ENCODE measurements at places on chromosomes 6 and 20. TPM values are rescaled to one million over a fixed set of nuclear protein-coding genes. Genes with fewer than 3 reads are reported as not detected.

The BPIFB4 gene
- not detected for total RNA-seq

- DNase-seq, result no peak
Measured at GRCh38 chr6:43903739-43904290, 133.8 kb downstream of the VEGFA start.

GRCh38 chr6:132063738-132064137 lies 112.6 kb upstream of the CCN2 start:
- peak; percentile 86 for DNase-seq

GRCh38 chr6:144662812-144663365 lies 377.8 kb downstream of the UTRN start:
- DNase-seq, result peak; percentile 62

DNA sequence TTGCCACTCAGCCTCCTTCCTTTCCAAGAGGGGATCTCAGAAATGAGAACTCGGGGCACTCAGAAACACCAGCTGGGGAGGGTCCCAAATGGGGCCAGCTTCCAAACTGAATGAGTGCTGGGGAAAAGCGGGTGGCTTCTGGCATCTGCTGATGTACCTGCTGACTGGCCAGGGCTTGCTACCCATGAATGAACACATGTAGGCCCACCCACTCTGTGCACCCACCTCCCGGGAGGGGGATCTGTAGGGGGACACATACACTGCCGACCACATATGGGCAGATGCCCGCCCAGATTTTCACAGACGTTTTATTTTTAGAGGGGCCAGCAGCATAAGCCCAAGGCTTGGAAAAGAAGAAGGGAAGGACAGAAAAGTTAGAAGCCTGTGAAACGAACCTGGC lies 231.9 kb upstream of the RNF24 start:
- DNase-seq, result no peak

The PBOV1 gene
- total RNA-seq, result not detected

GRCh38 chr6:93644611-93645010 lies 225.3 kb upstream of the EPHA7 start:
- DNase-seq, result peak; percentile 1

The TRIM15 gene
- total RNA-seq, result not detected

The CNR1 gene
- under 0.01 TPM for total RNA-seq

The POU5F1 gene
- 1.3 TPM for total RNA-seq

- DNase-seq, result no peak
Measured at GRCh38 chr6:163655217-163656121, 241.0 kb downstream of the QKI start.

DNA sequence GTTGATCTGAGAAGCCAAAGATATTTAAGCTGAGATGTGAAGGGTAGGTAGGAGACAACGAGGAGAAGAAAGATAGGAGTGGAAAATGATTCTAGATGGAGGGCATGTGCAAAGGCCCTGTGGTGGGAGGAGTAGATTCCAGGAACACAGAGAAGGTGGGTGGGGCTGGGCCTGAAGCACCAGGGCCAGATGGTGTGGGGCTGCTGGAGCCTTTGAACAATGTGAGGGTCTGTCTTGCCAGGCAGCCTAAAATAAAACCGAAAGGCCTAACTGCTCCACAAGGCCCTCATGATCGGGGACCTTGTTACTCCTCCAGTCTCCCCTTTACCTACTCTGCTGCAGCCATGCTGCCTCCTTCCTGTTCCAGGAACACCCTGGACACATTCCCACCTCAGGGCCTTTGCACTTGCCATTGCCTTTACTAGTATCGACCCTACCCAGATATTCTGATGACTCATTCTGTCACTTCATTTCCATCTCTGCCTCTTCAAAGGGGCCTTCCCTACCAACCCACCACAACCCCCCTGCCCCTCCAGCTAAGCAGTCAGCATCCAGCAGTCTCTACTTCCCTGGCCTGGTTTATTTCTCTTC lies 20.0 kb downstream of the FAM110A start:
- DNase-seq, result no peak

GRCh38 chr20:48629069-48629959 lies 198.5 kb downstream of the PREX1 start:
- no peak for DNase-seq

DNA sequence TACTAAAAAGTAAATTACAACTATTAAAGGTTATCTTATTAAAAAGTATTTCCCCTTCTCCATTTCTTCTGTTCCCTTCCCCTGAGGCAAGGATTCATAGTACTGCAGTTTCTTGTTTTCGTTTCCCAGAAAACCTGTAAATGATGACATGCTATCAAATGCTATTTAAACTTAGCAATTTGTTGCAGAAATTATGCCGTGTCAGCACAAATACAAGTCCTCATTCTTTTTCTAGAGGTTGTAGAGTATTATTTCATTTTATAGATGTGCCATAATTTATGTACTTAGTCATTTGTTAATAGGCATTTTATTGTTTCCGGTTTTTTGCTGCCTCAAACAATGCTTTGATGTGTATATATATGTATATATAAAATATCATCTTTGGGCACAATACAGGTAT lies 268.4 kb downstream of the PLCB1 start:
- no peak for DNase-seq

GRCh38 chr20:47778398-47779354 lies 6.6 kb downstream of the SULF2 start:
- DNase-seq, result no peak

- DNase-seq, result no peak
Measured at GRCh38 chr6:82711105-82711827, 347.6 kb downstream of the TPBG start.

- no peak for DNase-seq
Measured at GRCh38 chr20:35627121-35627520, 11.5 kb downstream of the SPAG4 start.

DNA sequence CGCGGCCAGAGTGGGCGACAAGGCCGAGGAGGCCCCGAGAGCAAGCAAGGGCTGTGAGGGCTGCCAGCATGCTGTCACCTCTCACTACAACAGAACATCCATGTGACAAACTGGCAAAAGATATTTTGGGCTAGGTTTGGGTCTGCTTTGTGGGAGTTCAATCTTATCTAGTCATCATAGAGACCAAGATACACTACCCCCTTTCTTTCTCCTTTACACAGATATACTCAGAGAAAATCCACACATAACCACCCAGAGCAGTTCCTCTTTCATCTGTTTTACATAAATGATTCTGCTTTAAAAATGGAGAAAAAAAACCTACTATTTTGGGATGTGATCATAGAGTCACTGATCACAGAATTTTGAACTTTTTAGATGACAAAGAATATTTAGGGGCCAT lies 16.8 kb downstream of the SOX4 start:
- no peak for DNase-seq

DNA sequence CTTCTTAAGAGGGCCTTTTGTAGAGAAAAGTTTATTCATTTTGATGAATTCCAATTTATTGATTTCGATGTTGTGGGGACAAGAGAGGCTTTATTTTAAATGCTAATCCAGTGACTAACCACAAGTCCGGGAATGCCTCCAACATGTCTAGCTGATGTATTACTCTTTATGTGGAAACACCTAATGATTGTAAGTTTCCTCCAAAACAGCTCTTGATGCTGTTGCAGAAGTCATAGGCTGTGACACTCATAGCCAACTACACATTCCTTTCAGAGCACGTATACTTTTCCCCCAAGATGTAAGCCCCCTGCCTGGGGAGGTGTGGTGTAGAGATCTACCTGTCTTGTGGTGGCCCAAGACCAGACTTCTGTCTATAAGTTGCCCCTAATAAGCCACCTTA lies 61.3 kb upstream of the RNF24 start:
- DNase-seq, result peak; percentile 66

- DNase-seq, result no peak
Measured at GRCh38 chr6:145532361-145532760, 203.0 kb downstream of the EPM2A start.

The CD24 gene
- 1,344 TPM for total RNA-seq

DNA sequence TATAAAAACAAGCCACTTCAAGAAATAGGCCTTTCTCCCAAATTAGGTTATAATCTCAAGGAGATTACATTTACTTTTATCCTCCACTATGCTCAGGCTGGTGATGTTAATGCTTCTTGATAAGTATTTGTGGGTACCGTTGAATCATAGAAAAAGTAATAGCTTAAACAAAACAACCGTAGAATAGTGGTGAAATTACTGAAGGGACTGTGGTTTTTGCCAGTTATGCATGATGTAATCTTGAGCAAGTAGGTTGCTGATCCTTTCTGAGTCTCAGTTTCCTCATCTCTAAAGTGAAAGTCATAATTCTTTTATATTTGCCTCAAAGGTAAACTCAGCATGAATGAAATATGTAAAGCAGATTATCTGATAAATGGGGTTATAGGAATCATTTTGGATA lies 187.3 kb upstream of the JAG1 start:
- DNase-seq, result peak; percentile 93

DNA sequence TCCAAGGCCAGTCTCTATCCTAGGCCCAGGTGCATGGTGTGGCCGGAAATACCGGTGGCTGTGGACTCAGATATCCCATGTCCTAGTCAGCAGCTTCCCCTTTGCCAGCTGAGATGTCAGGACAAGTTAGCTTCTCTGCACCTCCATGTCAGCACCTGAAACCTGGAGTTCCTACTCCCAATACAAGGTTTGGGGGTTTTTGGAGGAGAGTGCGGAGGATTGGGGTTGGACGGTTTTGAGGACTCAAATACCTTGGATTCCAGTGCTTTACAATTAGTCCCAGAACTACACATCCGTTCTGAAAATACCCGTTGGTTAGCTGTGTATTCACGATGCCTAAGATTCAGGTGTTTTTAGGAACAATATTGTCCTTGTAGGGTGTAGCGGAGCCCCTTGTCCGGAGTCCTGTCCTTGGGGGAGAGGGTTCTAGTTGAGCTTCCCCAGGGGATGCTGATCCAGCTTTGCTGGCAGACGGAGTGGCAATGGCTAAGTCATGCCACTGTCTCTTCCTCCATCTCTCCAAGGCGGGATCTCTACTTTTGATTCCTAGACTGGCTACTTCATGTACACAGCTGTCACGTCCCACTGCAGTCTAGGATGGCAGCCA lies 45.0 kb downstream of the ADNP start:
- DNase-seq, result peak; percentile 28

- peak; percentile 98 for DNase-seq
Measured at GRCh38 chr6:37242429-37243052, 15.0 kb upstream of the TBC1D22B start.

DNA sequence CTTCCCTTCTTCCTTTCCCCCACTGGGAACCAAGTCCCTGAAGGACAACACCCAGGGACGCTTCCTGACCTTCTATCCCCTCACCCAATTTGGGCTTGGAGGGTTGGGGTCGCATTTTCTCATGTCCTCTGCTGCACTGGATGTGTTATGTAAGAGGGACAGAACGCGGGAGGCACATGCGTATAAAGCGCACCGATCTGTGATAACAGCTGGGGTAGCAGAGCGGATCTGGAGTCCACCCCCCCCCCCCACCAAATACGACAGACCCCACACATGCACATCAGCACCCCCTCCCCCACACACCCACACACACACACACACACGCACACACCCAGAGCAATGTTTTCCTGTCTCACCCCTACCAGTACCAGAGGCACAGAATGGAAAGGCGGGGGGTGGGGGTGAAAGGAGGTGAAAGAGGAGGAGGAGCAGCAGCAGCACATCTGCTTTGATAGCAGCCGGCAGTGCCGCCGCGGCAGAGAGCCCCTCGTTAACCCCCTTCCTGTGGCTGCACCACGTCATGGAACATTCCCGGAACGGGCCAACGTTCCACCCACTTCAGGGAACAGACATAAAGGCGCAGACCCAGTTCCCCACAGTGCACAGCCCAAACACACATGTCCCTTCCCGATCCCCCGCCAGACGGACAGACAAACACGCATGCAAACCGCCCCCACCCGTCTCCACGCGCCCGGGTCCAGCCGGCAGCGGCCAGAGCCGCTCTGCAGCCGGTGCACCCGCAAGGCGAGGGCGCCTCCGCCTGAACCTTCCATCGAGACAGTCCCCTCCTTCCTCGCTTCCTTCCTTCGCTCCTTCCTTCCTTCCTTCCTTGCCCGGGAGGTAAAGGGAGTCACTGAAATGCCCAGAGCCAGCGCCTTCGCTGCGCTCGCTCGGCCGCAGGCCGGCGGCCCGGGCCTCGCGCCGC lies 590 bp downstream of the HIVEP2 start:
- peak; percentile 50 for DNase-seq

The CHD6 gene
- total RNA-seq, result 10.8 TPM

- DNase-seq, result no peak
Measured at GRCh38 chr6:127900935-127901334, at the start of gene THEMIS. Gene THEMIS (minus strand): TSS chr6:127901058. CDS start chr6:127900932, 126 bp downstream.

GRCh38 chr20:63483834-63484233 lies 11.4 kb upstream of the KCNQ2 start:
- no peak for DNase-seq

The XKR7 gene
- total RNA-seq, result not detected

DNA sequence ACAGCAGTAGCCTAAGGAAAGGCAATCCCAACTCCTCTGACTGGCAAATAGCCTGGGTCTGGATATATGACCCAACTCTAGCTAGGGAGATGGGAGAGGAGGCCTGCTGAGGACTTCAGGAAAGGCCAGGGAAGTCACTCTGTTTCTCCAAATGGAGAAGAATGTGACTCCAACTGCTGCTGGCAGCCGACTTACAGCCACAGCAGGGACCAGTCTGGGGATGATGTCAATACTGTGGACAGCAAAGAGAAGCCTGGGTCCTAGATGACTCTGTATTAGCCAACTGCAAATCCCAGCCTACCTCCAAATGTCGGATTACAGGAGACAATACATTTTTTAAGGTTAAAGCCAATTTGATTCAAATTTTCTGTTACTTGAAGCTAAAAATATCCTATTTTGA lies 232.6 kb downstream of the FOXC1 start:
- DNase-seq, result no peak

The TPBG gene
- 120 TPM for total RNA-seq

DNA sequence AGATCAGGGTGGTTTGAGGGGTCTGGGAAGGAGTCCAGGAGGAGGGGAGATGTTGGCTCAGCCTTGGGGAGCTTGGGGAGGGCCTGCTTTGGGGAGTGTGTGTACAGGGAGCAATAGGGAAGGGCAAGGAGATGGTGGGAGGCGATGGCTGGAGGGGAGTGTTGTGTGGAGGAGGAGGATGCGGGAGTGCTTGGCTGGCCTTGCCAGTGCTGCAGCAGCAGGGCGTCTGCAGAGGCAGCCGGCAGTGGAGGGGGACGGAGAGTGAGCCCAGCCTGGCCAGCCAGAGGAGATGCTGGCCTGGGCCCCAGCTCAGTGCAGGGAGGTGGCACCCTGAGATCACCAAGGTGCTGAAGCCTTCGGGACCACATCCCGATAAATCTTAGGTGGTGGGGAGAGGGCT lies 3.9 kb downstream of the IP6K3 start:
- no peak for DNase-seq

The MOG gene
- not detected for total RNA-seq

The HECA gene
- 23.8 TPM for total RNA-seq

DNA sequence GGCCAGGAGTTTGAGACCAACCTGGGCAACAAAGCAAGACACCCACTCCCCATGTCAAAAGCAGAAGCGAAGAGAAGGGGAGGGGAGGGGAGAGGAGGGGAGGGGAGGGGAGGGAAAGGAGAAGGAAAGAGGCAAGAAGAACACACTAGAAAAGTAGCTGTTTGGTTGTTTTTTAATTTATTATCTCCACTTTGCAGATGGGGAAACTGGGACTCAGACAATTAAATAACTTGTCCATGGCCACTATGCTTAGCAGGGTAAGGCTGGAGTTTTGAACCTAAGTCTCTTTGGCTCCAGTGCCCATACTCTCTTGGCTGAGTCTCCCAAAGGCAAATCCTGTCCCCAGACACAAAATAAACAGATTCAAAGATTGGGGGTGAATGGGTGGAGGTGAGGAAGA lies 12.4 kb upstream of the GHRH start:
- no peak for DNase-seq

- DNase-seq, result no peak
Measured at GRCh38 chr20:11368499-11368898, 549.2 kb upstream of the BTBD3 start.

- DNase-seq, result no peak
Measured at GRCh38 chr6:160124605-160125004, 3.0 kb downstream of the SLC22A1 start.
